ENCODE measurements at places on chromosomes 3 and 15.

DNA sequence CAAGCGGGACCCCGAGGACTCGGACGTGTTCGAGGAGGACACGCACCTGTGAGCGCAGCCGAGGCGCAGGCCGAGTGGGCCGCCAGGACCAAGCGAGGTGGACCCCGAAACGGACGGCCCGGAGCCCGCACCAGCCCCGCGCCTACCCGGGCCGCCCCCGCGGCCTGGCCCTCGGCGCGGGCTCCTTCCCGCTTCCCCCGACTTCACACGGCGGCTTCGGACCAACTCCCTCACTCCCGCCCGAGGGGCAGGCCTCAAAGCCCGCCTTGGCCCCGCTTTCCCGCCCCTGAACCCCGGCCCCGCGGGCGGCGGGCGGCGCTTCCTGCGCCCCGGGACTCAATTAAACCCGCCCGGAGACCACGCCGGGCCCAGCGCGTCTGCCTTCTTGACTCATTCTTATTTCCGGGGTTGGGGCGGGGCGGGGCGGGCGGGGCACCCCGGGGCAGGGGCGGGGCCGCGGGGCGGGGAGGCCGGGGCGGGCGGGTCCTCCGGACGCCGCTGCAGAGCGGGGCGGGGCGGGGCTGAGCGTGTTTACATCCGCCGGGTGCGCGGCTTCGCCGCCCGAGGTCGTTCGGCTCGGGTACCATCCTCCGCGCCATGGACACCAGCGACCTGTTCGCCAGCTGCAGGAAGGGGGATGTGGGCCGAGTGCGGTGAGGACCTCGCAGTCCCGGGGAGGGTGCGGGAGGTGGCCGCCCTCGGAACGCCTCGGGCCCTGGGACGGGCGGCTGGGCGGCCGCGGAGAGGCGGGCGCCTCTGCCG, at the start of gene ABTB1:
TSS of gene ABTB1 (plus strand) at position 524 of the 762 bp plus-strand sequence. CDS start at position 598, 74 bp downstream.
- peak; percentile 42 for DNase-seq

DNA sequence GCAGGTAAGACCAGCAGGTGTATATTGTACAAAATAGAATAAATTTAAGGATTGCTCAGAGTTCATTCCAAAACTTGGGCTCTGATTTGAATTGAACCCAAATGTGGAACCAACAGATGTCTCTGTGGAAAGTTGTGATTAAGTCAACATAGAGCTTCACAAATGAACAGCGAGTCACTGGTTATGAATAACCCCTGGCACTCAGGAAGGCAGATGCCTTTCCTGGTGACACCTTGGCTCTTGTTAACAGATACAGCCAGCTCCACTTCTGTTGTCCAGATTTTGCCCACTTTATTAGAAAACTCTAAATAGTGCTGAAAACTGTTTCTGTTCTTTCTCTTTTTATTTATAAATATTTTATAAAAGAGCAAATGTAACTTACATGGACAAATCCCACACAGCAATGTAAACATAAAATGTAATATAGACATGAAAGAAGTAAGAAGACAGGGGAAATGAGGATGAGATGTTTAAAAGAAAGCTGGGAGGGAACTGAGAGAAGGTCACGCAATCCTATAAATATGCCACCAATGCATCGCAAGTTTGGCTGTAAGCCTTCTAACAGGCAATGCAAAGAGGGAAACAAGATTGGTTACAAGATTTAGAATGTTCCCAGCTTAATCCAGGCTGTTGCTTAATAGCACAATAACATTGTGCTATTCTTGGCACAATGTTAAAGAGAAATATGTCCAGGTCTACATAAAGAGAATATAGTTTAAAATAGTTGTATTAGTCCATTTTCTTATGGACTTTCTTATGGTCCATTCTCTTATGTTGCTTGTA, 495.5 kb downstream of the TAFA4 start:
- DNase-seq = no peak

DNA sequence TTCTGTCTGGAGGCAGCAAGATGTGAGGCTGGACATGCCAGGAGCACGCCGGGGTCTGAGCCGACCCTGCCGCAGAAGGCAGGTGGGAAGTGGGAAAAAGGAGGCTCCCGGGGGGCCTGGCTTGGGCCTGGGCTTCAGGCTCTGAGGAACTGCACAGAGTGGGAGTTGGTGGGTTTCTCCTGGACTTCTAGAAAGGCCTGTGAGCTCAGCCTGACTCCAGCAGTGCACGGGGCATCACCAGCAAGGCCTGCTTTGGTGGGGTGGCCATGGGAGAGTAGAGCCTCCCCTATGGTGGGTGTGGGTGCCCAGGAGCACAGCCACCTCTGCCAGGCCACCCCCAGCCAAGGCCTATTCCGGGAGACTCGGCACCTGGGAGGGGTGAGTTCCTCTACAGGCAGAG, 18.1 kb upstream of the SLC41A3 start:
- DNase-seq = no peak

DNA sequence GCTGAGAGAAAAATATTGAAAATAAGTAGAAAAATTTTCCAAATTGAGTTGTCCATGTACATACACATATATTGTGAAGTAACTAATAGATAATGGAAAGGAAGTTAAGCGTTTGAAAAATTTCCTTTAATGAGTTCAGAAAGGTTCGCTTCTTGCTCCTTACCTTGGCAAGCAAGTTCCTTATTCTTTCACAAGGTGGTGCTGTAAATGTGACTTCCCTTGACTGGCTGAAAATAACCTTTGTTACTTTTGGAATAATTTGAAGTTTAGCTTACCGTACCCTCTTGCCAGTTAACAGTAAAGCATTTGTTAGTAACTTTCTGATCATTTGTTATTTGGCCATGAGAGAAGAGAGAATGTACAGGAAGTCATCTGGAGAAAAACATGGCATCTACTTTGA, 41.6 kb downstream of the PYDC2 start:
- no peak for DNase-seq

GRCh38 chr3:32243519-32243918, 5.0 kb downstream of the CMTM8 start:
- no peak for DNase-seq

- DNase-seq = no peak
Measured at GRCh38 chr15:63160638-63161037, 3.4 kb upstream of the RPS27L start.

DNA sequence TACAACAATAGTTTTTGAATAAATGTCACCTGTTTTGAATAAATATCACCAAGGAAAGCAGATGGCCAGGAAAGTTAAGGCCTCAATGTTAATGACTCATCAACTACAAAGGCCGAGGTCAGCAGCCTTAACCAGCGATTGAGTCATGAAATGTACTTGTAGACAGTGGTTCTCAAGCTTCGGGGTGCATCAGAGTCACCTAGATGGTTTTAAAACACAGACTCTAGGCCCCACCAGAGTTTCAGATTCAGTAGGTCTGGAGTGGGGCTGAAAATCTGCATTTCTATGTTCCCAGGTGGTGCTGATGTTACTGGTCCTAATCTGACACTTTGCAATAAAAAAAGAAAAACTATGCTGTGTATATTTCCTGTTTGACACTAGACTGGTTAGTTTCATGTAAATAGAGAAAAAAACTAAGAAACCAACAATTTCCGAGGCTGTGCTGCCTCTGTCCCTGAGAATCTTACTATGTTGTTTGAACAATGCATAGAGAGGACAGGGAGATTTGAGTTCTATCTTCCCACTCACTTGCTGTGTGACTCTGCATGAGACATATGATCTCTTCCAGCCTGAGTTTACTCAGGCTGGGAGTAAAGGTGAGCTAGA, 9.8 kb downstream of the RAB27A start:
- DNase-seq = no peak

GRCh38 chr15:49696433-49696832, 75.6 kb downstream of the DTWD1 start:
- no peak for DNase-seq

DNA sequence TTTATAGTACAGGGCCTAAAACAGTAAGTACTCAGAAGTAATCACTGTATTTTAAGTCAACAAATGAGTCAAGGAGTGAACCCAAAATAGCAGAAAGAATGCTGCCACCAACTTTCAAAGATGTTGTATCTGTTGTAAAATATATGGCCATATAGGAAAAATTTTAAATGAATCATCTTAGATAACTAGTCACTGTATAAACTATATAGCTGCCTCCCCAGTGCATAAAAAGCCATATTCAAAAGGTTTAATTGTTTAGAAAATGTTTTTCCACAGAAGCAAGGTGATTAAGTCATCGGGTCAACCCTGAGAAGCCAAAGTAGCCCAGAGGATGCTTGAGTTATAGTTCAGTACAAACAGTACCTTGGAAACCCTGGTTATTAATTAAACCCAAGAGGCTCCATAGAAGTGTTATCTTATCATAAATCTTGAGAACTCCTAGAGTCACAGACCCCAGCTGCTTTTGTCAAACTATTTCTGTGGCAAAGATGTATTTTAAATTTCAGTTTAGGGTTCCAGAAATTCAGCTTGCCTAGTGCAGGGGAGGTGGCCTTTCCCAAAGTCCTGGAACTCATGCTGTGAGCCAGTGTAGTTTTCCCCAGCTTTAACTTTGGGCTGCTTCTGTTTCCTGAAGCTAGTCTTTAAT, 39.2 kb downstream of the MBNL1 start:
- no peak for DNase-seq

- DNase-seq = no peak
Measured at GRCh38 chr3:155001289-155002010, 78.7 kb upstream of the MME start.

DNA sequence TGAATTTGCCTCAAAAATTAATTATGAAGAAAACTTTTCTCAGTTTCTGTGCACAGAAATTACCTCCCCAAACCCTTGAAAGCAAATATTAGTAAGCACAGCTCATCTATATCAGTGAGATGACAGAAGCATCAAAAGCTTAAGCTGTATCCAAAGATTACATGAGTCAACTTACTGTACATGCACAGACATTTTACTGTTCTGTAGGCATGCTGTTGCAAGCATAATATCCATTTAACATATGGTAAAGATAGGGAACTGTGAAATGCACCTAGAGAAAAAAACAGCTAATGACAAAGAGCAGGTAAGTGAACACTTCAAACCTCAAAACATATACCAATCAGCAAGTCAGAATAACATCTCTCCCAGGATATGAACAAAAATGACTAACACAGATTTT, 20.9 kb downstream of the SHOX2 start:
- no peak for DNase-seq

- DNase-seq = no peak
Measured at GRCh38 chr3:122021811-122022401, at the start of gene ILDR1. TSS of gene ILDR1 (minus strand) at chr3:122022247. CDS start at chr3:122022077, 170 bp downstream.

DNA sequence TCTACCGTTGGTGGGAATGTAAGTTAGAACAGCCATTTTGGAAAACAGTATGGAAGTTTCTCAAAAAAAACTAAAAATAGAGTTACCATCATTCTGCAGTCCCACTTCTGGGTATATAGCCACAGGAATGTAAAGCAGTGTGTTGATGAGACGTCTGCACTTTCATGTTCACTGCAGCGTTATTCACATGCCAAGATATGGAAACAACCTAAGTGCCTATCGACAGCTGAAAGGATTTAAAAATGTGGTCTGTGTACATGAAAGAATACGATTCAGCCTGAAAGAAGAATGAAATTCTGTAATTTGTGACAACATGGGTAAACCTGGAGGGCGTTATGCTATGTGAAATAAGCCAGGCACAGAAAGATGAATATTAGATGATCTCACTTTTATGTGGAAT, 157.7 kb downstream of the THSD4 start:
- no peak for DNase-seq

- no peak for DNase-seq
Measured at GRCh38 chr15:49044766-49045606, 1.3 kb downstream of the SECISBP2L start.

DNA sequence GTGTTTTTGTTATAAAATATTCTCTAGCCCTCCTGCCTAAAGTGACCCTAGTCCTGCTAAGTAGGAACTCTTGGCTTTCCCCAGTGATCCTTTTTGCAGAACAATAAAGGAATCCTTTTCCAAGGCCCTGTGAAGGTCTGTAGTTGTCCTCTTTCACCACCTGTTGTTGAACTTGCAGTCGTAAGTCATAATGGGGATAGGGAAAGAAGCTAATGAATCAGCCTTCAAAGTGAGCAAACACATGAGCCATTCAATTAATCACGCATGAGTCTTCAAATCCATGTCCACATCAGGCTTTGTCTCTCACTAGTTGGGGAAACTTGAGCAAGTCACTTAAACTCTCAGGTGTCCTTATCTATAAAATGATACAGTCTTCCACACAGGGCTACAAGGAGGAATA, 27.6 kb downstream of the ZNF860 start:
- DNase-seq = no peak

GRCh38 chr15:88383354-88383753, 83.8 kb downstream of the MRPL46 start:
- DNase-seq = no peak

GRCh38 chr3:196868297-196868661, 559 bp downstream of the SENP5 start:
- DNase-seq = no peak

- DNase-seq = no peak
Measured at GRCh38 chr3:170602556-170602955, 16.7 kb upstream of the SLC7A14 start.

- no peak for DNase-seq
Measured at GRCh38 chr3:185152410-185153170, at the start of gene C3orf70. TSS of gene C3orf70 (minus strand) at chr3:185153060. CDS start at chr3:185152823, 237 bp downstream.

GRCh38 chr3:9201266-9201665, 48.2 kb downstream of the SRGAP3 start:
- DNase-seq = no peak

DNA sequence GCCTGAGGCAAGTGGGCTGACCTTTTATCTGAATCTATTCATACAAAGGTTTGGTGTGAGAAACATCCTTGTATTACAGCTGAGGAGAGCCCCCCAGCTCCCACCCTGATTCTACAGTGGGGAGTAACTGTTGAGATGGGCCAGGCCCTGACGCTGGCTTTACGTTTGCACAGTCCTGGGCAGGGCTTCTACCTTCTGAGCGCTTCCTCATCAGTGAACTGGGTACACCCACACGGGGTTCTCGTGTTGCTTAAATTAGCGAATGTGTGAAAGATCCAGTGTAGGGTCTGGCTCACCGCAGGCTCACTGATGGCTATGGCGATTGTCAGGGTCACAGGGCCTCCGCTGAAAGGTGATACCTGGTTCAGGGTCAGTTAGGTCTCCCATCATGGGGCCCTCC, 7.3 kb upstream of the GHRL start:
- DNase-seq = no peak

DNA sequence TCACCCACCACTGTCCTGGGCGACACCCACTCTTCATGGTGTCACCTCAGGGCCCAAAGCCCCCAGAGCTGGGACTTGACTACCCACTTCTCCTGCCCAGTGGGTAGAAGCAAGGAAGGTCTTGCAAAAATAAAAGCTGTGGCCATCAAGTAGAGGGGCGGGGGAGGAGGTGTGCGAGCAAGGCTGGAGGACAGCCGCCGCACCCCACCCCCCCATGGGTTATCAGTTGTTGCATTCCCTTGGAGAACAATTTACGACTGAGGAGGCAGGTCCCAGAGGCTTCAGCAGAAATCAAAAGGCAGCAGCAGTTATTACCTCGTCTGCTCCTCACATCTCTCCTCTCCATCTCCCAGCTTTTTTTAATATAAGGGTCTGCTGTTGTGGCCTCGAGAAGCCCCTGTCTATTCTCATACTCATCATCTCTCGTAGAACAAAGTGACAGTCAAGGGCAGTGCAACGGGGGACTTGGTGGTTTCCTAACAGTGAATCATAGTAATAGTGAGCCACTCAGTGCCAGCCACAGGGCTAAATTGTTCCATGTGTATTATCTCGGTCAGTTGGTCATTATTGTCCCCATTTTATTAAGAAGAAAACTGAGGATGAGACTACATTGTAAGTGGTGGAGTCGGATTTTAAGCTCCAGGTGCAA, 116.4 kb downstream of the PDCD6IP start:
- no peak for DNase-seq
